ENCODE measurements at places on chromosomes 16 and 17.

- DNase-seq = no peak
Measured at GRCh38 chr17:49468811-49469385, 26.2 kb upstream of the NGFR start.

- DNase-seq = no peak
Measured at GRCh38 chr16:16118337-16118736, 105.0 kb downstream of the ABCC6 start.

- peak; percentile 58 for DNase-seq
Measured at GRCh38 chr16:89330177-89330856, 112.8 kb downstream of the ZNF778 start.

DNA sequence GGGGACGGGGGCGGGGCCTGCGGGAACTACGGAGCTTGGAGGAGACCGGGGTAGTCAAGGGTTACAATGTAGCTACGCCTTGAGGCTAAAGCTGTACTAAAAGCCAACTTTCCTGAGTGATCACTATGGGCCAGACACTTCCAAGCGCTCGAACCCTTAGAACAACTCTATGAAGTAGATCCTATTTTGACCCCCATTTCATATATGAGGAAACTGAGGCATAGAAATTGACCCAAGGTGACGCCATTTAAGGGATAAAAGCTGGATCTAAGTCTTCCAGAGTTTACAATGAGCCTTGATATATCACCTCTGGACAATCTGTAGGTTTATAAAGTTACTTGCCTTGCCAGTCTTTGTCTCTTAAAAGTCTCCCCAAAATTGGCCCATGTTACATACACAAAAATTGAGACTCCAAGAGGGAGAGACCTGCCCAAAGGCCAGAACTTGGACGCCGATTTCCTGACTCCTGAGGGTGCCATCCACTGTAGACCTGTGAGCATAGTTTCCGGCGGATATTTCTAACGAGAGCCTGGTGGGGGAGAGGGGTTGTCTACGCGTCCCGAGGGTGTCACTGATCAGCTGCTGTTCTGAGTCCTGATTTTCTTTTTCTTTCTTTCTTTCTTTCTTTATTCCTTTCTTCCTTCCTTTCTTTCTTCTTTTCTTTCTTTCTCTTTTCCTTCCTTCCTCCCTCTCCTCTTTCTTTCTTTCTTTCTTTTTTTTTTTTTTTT lies 555 bp upstream of the NCBP3 start:
- no peak for DNase-seq

- no peak for DNase-seq
Measured at GRCh38 chr16:19316846-19317245, 31.3 kb downstream of the CLEC19A start.

DNA sequence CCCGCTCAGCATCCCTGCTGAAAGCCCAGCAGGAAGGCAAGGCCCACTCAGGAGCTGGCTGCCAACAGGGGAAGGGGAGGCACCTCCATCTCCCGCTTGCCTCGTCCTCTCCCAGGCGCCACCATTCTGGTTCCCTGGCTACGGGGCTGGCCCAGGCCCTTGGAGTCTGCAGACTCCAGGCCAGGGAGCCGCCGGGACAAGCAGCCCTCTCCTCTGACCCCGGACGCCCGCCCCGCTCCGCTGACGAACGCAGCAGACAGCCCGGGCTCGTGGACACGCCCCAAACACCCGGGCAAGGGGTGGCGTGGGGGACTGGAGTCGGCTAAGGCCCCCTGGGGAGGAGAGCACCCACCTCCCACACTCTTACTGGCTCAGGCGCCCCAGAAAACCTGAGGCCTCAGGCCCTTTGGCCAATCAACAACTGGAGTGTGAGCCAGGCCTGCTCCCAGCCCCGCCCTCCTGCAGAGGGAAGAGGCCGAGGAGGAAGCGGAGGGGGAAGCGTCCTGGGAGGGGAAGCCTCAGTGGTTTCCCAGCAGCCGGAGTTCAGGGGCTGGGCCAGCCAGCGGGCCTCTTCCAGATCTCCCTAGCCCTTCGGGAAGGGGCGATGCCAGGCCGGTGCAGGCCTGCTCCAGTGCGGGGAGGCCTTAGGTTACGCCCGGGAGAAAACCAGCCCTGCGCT lies 4.2 kb downstream of the MNT start:
- DNase-seq = peak; percentile 96

DNA sequence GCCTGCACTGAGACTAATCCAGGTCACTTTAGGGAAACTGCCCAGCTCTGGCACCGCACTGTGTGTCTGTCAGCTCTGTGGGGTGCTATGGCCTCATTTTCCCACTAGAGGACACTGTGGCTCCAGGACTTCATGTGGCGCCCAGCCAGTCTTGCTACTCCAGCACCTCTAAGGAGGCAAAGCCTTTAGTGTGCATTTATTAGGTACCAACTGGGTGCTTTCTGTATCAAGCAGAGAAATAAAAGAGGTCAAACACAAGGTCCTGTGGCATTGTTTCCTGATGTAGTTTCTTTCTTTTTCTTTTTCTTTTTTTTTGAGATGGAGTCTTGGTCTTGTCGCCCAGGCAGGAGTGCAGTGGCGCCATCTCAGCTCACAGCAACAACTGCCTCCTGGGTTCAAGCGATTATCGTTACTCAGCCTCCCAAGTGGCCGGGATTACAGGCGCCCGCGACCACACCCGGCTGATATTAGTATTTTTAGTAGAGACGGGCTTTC lies 12.5 kb upstream of the RHBDL3 start:
- peak; percentile 90 for DNase-seq

- no peak for DNase-seq
Measured at GRCh38 chr16:84811529-84811928, 8.3 kb upstream of the CRISPLD2 start.

GRCh38 chr16:78932355-78932943 lies 668.1 kb downstream of the MAF start:
- no peak for DNase-seq

DNA sequence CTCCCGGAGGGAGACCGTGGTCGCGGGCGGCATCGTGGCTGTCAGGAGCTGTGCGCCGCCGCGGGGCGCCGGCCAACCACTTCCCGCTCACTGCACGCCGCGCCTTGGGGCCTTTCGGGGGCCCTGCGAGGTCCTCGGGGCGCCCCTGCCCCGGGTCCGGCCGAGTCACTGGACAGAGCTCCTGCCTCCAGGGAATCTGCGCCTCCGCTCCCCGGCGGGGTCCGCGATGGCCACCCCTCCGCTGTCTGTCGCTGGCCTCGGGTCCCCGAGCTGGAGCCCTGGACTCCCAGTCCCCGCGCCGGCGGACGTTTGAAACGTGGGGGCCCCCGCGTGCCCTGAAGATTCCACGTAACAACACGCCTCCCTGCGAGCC lies at the start of gene QRICH2:
Gene QRICH2, minus strand, starts transcription at position 311 of the 373 bp plus-strand sequence. Its CDS starts 278 bp downstream, at position 33.
- no peak for DNase-seq

DNA sequence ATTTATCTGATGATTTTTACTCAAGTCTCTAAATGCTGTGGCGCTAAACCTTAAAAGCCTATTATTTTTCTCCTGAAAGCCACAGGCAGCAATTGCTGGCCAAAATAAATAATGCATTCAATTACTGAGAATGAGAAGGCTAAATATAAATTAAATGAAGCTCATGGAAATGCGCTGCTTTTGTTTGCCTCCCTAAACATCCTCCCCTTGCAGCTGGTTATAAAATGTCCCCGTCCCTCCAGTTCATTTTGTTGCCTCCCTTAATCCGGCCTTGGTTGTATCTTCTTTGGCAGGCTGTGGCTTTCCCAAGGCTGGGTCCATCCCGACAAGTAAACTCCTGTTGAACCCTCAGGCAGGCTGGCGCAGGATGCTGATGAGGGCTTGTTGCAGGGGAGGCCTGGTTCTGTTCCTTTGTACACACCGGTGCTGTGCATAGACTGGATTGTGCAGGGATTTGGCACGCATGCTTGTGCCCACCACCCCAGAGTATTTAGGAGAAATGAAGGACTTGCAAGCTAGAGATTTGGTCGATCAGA lies 62.7 kb downstream of the KNOP1 start:
- DNase-seq = no peak

- DNase-seq = no peak
Measured at GRCh38 chr17:35891269-35891668, 11.1 kb upstream of the CCL5 start.
